ENCODE measurements at places on chromosomes 7 and 10.

- H3K4me1 ChIP-seq = no peaks in the 10 kb centered on the region
- H3K27ac ChIP-seq = no peak overlapping the region
- H3K27me3 ChIP-seq = no peaks in the 10 kb centered on the region
- no peaks in the 10 kb centered on the region for H3K36me3 ChIP-seq
- no peak overlapping the region for H3K4me3 ChIP-seq
Measured at GRCh38 chr10:133481086-133481643, 27.4 kb downstream of the SCART1 start.

DNA sequence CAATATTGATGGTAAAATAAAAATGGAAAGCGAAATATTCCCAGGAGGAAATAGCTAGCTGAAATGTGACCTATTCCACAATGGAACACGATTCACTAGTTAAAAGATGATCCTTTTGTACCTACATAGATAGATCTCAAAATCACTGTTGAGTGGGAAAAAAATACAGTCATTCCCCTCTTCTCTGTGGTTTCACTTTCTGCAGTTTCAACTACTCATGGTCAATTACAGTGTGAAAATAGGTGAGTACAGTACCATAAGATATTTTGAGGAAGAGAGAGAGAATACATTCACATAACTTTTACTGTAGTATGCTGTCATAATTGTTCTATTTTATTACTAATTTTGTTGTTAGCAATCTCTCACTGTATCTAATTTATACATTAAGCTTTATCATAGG lies 56.0 kb upstream of the COL13A1 start:
- no peaks in the 10 kb centered on the region for H3K4me1 ChIP-seq
- H3K27ac ChIP-seq = no peak overlapping the region
- DNase-seq = no peak

DNA sequence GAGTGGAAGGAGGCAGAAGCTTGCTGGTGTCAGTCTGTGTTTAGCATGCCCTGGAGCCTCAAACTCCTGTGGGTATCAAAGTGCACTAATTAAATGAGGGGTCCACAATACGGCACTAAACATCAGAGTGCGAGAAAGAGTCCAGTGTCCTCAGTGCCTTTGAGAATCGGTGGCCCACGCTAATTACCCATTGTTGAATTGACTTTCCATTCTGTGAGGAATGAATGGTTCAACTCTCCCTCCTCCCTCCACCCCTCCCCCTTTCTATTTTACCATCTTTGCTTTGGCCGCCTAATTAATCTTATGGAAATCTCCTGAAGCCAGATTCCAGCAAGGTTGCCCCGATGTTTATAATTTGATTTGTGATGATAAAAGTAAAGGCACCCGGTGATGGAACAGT lies 217.8 kb downstream of the TFEC start:
- H3K27me3 ChIP-seq = no peaks in the 10 kb centered on the region
- H3K36me3 ChIP-seq = no peaks in the 10 kb centered on the region
- no peak overlapping the region for H3K4me3 ChIP-seq
- no peak overlapping the region for H3K27ac ChIP-seq

DNA sequence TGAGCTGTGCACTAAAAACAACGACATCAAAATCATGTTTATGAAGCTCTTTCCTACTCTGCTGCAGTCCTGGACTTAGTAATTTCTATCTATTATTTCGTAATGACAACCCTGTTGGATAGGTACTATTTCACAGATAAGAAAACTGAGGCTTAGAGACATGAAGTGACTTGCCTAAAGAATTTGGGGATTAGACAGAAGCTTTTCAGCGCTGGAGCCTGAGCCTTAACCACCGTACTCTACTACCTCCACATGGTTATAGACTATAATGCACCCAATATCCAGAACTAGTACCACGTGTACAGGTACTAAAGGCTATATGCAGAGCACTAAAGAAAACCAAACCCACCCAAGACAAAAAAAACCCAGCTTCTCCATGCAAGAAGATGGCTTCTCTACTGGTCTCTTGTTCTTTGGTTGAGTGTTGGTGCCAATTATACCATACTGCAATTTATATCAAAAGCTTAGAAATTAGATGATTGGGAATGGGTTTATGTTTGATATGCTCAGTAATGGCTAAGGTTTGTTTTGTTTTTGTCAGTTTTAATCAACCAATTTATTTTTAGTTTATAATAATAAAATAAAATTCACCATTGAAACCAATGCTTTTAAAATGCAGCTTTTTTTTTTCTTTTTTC lies 6.5 kb upstream of the SNX10 start:
- DNase-seq = no peak
- no peaks in the 10 kb centered on the region for H3K27me3 ChIP-seq
- no peak overlapping the region for H3K27ac ChIP-seq
- no peak overlapping the region for H3K4me3 ChIP-seq

- H3K4me1 ChIP-seq = peaks cover 15% of the 10 kb centered on the region
- no peaks in the 10 kb centered on the region for H3K27me3 ChIP-seq
- H3K4me3 ChIP-seq = no peak overlapping the region
- H3K27ac ChIP-seq = peak overlapping the region; percentile 66
Measured at GRCh38 chr10:89242345-89242684, 9.3 kb downstream of the LIPA start.

DNA sequence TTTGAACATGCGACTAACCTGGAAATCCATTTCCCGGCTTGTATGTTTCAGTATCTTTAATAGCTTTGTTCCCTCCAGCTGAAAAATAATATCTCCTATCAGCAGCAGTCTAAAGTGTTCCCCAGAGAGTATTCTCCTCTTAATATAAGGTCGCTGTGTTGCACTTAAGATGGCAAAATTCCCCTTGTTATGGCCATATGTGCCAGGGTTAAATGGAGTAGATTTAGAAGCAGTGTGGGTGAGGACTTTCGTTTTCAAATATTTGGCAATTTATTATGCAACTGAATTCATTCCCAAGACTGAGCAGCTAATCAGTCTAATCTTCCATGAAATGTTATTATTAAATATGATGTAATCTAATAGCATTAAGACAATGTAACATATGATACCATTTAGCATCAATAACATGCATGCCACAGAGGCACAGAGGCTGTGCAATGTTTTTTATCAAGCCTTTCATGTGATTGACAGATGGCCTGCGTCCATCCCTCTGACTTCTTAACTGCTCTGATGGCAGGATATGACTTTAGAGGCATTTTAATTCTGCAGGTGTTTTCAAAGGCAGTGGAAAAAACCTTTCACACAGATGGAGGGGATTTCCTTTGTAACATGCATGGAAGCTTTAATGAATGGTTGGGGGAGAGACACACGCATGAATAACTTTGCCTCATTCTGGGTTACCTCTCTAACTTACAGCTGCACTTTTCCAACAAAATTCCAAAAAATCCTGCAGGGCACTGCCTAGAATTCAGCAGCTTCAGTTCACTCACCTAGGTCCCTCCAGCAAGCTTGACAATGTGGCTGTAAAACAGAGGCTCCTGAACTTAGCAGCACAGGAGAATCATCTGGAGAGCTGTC lies 55.1 kb upstream of the ZPBP start:
- no peak for DNase-seq
- H3K4me1 ChIP-seq = no peaks in the 10 kb centered on the region
- H3K36me3 ChIP-seq = no peaks in the 10 kb centered on the region
- H3K27me3 ChIP-seq = no peaks in the 10 kb centered on the region
- no peak overlapping the region for H3K27ac ChIP-seq
- H3K4me3 ChIP-seq = no peak overlapping the region

All from esophagus squamous epithelium (tissue), 5 donors.